Choroid plexus epithelial cell (primary cell): ENCODE measurements at places on chromosomes 2 and 18.

- no peak for DNase-seq
Observed at GRCh38 chr2:97997784-97998392, 2.1 kb upstream of the TMEM131 start.

DNA sequence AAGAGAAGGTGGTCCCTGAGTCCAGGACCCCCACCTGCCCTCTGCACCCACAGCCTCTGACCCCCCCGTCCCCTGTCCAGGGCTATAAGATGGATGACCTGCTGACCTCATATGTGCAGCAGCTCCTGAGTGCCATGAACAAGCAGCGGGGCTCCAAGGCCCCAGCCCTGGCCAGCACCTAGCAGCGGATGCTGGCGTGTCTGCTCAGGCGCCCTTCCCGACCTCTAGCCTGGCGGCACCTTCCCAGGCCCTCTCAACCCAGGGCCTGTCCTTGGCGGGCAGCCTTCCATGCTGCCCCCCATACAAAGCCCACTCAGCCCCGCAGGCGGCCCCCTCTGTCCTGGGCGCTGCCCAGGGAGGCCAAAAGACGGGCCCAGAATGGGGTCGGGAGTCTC is 8.7 kb upstream of the GPR17 start:
- no peak for DNase-seq

GRCh38 chr2:24409700-24410556 is 49.6 kb upstream of the ITSN2 start:
- DNase-seq = peak; percentile 84

GRCh38 chr2:170462433-170463205 is 252.5 kb upstream of the SP5 start:
- no peak for DNase-seq

- peak; percentile 60 for DNase-seq
Observed at GRCh38 chr2:128808462-128809258, 490.0 kb upstream of the HS6ST1 start.
